ENCODE measurements at places on chromosomes 6 and 20. TPM values are rescaled to one million over a fixed set of nuclear protein-coding genes. Genes with fewer than 3 reads are reported as not detected.

The LAMA2 gene
- total RNA-seq, result 0.62 TPM

The CTAGE9 gene
- not detected for total RNA-seq

The BMP2 gene
- total RNA-seq, result not detected

The SYNGAP1 gene
- total RNA-seq, result 55.4 TPM

The GSTA2 gene
- not detected for total RNA-seq

The TMEM74B gene
- not detected for total RNA-seq

The TRIM31 gene
- not detected for total RNA-seq

The SLC17A3 gene
- not detected for total RNA-seq

The ZBP1 gene
- 32.5 TPM for total RNA-seq

The RSPO3 gene
- not detected for total RNA-seq

The CLIC5 gene
- 9.7 TPM for total RNA-seq

The ROS1 gene
- total RNA-seq, result not detected

Data from T-cell (primary cell).